Frontal cortex (tissue), 4 donors: ENCODE measurements at places on chromosomes 7 and 10.

GRCh38 chr10:28993056-28993455 lies 295.8 kb upstream of the LYZL1 start:
- no peak for DNase-seq

GRCh38 chr7:25408876-25409275 lies 180.6 kb upstream of the NPVF start:
- DNase-seq = no peak

- no peak for DNase-seq
Observed at GRCh38 chr10:3699916-3700315, 85.1 kb downstream of the KLF6 start.

DNA sequence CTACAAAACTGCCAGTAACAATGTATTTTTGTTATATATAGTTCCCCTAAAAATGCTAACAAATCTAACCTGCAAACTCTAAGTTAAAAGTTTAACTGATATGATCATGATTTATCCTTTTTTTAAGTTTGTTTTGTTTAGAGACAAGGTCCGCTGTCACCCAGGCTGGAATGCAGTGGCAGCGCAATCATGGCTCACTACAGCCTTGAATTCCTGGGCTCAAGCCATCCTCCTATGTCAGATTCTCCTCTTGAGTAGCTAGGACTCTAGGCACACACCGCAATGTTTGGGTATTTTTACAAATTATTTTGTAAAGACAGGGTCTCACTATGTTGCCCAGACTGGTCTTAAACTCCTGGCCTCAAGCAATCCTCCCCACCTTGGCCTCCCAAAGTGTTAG lies 46.6 kb downstream of the ORC5 start:
- no peak for DNase-seq
